ENCODE measurements at places on chromosomes 11 and 22.

DNA sequence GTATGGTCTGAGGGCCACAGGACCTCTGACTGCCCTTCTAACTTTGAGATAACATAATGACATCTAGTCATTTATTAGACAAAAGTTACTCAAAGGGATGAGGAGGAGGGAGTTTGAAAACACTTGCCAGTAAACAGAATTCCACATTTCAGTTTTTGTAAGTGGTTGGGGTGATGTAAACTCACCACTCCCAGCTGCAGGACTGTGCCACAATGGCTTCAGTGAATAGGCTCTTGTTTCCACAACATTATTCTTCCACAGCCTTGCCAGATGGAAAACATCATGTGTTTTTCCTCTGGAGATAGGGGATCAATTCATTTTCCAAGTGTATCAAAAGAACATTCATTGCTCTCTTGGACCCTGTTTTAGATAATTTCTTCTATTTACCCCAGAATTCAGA is 147.2 kb upstream of the BDNF start:
- DNase-seq, result no peak

DNA sequence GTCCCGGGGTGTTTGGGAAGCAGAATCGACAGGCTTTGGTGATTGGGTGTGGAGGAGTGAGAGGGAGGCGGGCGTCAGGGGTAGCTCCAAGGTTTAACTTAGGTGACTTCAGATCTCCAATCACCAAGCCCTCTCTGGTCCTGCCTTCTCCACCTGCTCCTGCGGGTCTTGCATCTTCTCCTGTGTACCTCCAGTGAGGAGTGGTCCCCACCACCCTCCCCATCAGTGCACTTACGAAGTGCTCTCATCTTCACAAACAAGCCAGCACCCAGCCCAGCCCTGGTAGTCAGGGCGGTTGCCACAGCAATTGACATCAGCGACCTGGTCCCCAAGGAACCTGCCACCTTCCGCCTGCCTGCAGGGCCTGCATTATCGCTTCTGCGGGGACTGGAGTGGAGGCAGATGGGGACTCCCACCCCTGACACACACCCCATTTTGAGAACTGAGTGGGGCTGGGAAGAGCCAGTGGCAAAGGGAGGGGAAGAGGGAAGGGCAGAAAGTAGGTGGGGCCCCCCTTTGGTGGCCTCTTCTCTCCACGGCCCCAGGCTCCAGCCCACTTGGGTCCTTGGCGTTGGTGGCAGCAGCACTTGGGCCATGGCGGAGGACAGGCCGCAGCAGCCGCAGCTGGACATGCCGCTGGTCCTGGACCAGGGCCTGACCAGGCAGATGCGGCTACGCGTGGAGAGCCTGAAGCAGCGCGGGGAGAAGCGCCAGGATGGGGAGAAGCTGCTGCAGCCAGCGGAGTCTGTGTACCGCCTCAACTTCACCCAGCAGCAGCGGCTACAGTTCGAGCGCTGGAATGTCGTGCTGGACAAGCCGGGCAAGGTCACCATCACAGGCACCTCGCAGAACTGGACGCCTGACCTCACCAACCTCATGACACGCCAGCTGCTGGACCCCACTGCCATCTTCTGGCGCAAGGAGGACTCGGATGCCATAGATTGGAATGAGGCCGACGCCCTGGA is at the start of gene OMP:
TSS of gene OMP (plus strand) at position 595 of the 965 bp plus-strand sequence. CDS start at position 595, 0 bp downstream.
- peak; percentile 56 for DNase-seq

GRCh38 chr22:37500745-37501609 is 14.8 kb upstream of the MFNG start:
- DNase-seq, result no peak

DNA sequence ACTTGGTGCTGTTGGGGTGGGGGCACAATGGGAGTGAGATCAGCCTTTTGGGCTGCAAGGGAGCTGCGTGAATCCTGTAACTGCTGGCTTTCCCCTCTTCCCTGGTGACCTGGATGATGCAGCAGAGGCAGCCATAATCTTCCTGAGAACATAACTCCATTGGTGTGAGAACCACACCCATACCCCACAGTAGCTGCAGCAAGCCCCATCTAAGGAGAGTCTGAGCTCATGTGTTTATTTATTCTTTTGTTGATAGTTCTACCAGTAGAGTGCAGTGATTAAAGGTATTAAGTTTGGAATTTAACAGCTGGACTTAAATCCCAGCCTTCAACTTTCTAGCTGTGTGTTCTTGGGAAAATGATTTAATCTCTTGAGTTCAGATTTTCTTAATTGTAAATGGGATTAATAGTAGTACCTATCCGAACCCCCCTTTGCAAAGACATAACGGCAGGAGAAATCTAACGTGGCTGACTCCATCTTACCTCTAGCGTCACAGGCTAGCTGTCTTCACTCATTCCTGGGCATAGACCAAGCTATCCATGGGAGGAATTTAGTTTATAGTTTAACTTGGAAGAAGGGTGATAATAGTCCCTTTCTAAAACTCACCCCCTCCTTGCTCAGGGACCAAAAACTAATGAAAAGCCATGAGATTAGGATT is 385.0 kb upstream of the DDI1 start:
- DNase-seq, result no peak

DNA sequence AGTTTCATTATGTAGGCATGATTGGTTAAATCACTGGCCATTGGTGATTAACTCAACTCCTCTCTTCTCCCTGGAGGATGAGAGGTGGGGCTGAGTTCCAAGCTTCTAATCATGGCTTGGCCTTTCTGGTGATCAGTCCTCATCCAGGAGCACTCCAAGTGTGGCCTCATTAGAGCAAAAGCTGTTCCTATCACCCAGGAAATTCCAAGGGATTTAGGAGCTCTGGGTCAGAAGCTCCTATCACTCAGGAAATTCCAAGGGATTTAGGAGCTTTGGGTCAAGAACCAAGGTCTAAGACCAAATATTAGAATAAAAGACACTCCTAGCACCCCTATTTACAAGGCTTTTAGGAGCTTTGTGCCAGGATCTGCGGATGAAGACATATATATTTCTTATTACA is 168.0 kb upstream of the BDNF start:
- no peak for DNase-seq

DNA sequence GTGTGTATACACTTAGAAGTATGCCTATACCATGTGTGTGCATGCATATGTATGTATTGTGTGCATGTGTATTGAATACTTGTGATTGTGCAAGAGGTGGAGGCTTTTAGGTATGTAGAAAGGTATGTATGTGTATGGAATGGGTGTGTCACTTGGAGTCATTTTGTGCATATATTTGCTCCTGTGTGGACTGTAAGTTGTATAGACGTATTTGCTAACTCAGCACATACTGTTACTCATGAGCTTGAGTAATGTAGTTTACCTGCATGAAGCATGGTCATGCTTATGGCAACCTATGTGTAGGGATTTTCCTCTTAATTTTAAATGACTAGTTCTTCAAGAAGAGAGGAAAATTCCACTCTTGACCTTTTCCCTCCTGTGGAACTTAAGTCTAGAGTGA is 507.6 kb upstream of the LARGE1 start:
- no peak for DNase-seq

- DNase-seq, result no peak
Measured at GRCh38 chr22:50437511-50438304, 37.1 kb downstream of the SBF1 start.

DNA sequence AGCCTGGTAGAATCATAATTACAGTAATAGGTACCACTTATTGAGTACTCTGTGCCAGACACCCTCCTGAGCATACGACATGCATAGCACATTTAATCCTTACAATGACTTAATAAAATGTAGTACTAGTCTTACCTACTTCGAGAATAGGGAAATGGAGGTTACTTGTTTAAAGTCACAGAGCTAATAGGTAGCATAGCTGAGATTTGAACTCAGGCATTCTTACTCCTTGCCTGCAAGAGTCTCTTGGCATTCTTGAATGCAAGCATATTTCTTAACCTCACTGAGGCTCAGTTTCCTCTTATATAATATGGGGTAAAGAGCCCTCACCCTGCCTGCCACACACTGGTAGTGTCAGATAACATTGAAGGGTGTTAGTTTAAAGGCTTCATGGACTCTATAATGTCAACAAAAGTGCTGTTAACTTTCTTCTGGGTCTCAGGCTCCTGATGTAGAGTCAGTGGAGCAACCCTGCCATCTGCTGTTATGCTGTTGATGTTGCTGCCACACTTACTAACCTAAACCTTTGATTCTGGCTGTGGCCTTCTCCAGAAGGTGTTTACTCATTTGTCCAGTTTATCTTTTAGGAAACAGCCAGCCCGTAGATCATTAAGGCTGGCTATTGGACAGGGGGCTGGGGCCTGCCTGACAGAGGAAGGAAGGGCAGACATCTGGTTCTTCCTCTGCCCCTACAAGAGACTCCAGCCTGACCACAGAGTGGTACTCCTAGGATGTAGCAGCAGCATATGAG is 18.9 kb downstream of the LIMK2 start:
- DNase-seq, result peak; percentile 67

GRCh38 chr11:23687991-23688390 is 808.9 kb upstream of the LUZP2 start:
- no peak for DNase-seq

GRCh38 chr11:83760932-83761331 is 474.8 kb upstream of the CCDC90B start:
- no peak for DNase-seq

GRCh38 chr22:36907253-36908195 is 5.9 kb upstream of the CSF2RB start:
- DNase-seq, result no peak

- DNase-seq, result peak; percentile 38
Measured at GRCh38 chr22:35330258-35330861, 30.7 kb downstream of the TOM1 start.

DNA sequence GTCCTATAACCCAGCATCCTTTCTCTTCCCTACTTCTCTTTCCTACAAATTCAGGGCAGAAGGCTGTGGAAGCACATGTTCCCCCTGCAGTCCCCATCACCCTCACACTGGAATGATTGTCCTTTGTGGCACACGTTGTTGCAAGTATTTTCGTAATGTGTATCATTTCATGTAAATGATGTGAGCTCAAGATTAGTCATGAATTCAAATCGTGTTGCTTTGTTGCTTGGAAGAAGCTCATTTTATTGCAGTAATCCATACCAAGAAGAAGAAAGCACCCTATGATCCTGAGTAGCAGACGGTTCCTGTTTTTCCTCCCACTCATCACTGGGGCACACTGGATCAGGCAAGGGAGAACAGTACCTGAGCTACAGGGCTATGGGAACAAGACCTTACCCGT is 173.4 kb downstream of the NCAM1 start:
- no peak for DNase-seq

DNA sequence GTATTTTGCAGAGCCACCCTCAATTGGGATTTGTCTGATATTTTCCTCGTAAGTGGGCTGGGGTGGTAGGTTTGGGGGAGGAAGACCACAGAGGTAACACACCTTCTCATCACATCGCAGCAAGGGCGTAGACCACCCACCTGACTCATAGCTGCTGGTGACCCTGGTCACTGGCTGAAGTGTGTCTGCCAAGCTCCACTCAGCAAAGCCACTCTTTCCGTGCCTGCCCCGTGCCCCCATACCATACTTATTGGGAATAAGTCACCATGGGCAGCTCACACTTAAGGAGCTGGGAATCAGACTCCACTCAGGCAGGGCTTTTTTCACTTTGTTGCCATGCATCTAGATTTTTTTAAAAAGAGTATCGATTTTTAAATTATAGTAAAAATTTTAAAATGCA is 111.6 kb downstream of the PHF21B start:
- DNase-seq, result no peak

DNA sequence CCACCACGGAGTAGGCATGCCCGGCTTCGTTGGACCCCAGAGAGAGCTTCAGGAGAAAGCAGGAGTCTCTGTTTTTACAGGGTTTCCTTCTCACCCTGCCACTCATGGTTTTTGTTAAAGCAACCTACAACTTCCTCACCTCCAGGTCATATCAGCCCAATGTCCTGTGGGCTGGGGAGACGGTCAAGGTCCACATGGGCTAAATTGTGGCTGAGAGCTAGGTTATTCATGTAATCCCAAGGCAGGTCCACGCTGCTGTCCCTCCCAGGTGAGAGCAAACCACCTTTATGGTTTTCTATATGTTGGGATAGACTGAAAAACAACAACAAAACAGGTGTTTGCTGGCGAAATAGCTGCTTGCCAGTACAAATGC is 19.5 kb downstream of the TSPAN32 start:
- DNase-seq, result no peak

GRCh38 chr11:64339754-64340408 is at the start of gene CCDC88B:
Gene CCDC88B, plus strand, starts transcription at chr11:64340204. Its CDS starts 63 bp downstream, at chr11:64340267.
- DNase-seq, result no peak

DNA sequence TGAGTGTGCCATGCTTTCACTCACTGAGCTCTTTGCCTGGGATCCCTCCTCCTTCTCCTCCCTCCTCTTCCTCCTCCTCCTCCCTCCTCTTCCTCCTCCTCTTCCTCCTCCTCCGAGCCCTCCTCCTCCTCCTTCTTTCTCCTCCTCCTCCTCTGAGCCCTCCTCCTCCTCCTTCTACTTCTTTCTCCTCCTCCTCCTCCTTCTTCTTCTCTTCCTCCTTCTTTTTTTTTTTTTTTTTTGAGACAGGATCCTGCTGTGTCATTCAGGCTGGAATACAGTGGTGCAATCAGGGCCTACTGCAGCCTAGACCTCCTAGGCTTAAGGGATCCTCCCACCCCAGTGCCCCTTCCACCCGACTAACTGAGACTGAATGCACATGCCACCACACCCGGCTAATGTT is 62.3 kb downstream of the DEUP1 start:
- no peak for DNase-seq

GRCh38 chr11:72425053-72425980 is 9.0 kb downstream of the CLPB start:
- no peak for DNase-seq

- no peak for DNase-seq
Measured at GRCh38 chr11:68763181-68763721, 11.9 kb upstream of the TESMIN start.

DNA sequence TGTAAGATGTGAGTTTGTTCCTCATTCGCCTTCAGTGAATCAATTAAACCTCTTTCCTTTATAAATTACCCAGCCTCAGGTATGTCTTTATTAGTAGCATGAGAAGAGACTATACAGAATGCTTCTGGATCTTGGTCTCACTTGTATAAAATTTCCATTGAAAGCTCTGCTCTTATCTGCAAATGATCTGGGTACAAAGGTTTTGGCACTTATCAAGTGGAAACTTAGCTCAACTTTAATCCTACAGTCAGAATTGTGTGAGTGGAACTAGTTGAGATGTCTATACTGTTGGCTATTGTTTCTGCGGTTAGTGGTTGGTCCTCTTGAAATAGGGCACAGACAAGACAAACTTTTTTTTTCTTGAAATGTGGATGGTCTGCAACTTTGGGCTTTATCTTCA is 71.2 kb upstream of the CHORDC1 start:
- no peak for DNase-seq

DNA sequence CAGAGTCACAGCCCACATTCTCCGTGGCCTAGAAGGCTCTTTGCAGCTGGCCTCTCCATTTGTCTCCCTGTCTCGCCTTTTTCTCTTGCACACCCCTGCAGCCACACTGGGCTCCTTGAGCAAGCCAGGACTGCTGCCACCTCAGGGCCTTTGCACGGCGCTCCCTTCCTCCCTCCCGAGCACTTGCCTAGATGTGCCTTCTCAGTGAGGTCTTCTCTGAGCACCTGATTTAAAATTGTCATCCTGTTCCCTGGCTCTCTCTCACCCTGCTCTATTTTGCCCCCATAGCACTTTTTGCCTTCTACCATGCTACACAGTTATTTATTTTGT is 102.9 kb upstream of the THY1 start:
- no peak for DNase-seq

Measured in pancreas (tissue), 10 donors.